Hematopoietic multipotent progenitor cell treated with erythropoietin and hydrocortisone succinate and interleukin-3 and kit ligand, for 4 days (in vitro differentiated cells): ENCODE measurements at places on chromosomes 5 and 9.
A peak's percentile ranks its signal among the peaks of the same experiment; 100 is the strongest.

DNA sequence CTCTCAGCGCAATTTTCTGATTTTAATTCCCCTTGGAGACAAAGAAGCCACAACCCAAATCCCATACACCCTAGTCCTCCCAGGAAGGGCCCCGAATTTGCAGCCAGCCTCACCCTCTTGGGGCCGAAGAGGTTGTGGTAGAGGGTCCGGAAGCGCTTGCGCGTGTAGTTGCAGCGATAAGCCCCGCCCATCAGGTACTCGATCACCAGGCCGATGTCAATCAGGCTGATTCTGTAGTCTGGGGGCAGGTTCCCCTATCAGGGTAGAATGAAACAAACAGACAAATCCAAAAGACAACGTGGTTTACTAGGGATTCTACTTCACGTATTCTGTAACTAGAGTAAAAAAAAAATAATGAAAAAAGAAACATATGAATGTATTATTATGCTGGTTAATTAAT lies 210.6 kb upstream of the KLF9 start:
- DNase-seq = peak; percentile 60

GRCh38 chr5:8474569-8474930 lies 605.6 kb downstream of the MTRR start:
- no peak for DNase-seq

- DNase-seq = no peak
These were observed 171.6 kb downstream of the RMI1 start for GRCh38 chr9:84152204-84152603.

GRCh38 chr5:35066260-35066795 lies 18.6 kb upstream of the AGXT2 start:
- no peak for DNase-seq

DNA sequence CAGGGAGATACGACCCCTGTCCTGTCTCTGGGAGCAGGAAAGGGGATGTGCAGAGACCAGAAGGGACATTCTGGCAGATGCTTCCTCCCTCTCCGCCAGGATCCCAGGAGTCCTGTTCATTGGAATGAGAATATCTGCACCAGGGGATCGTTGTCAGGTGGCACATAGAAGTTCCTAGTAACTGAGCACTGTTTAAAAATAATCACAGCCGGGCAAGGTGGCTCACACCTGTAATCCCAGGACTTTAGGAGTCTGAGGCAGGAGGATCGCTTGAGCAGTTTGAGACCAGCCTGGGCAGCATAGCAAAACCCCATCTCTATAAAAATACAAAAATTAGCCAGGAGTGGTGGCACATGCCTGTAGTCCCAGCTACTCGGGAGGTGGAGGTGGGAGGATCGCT lies 12.3 kb downstream of the SARDH start:
- no peak for DNase-seq

- no peak for DNase-seq
These were observed 13.1 kb upstream of the ERCC6L2 start for GRCh38 chr9:95862343-95862742.

DNA sequence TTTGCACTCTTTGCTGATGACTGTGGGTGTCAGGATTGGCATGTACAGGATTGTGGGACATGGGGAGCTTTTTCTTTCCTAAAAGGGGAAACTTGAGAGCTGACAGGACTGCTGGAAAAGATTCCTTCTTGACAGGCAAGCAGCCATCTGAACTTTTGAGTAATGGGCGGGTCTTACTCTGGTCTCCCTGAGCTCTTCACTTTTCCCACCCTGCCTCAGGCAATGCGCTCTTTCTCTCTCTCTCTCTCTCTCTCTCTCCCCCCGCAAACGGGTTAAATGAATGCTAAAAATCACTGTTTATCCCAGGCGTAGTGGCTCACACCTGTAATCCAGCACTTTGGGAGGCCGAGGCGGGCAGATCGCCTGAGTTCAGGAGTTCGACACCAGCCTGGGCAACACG lies 37.1 kb upstream of the F2RL1 start:
- no peak for DNase-seq

GRCh38 chr9:112072721-112073638 lies 102.1 kb downstream of the SUSD1 start:
- peak; percentile 25 for DNase-seq

DNA sequence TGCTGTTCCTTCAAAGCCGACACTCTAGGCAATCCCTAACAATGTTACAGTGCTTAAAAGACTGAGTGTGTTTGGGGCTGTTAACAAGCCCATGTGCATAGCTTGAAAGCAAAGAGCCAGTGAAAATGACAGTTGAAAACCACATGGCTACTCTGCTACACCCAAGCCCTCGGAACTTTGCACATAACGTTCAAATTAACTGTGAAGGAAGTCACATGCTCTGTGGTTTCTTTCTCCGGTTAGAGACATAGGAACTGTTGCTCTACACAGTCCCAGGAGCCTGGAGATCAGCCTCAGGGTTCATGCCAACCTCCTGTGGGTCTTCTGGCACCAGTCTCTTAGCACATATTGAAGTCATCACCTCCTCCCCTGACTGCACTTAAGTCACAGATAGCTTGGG lies 51.1 kb downstream of the C9orf152 start:
- peak; percentile 97 for DNase-seq

DNA sequence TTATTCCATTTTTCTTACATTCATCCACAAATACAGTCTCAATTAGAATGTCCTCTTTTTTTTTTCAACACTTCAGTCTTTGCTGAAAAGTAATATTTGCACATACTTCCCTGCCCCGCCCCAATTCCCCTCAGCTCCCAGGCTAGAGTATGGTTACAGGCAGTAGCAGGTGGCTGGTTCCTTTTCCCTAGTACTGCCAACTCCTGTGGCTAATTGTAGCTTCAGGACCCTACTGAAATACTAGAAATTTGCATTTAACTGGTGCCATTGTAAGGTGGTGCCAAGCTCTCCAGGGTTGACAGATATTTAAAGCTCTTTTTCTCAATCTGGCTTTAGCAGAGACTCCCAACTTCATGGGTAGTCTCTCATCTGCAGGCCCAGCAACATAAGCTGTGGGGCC lies 80.3 kb downstream of the FAM81B start:
- DNase-seq = no peak

- DNase-seq = no peak
These were observed 48.7 kb downstream of the KIAA1958 start for GRCh38 chr9:112535301-112535700.

DNA sequence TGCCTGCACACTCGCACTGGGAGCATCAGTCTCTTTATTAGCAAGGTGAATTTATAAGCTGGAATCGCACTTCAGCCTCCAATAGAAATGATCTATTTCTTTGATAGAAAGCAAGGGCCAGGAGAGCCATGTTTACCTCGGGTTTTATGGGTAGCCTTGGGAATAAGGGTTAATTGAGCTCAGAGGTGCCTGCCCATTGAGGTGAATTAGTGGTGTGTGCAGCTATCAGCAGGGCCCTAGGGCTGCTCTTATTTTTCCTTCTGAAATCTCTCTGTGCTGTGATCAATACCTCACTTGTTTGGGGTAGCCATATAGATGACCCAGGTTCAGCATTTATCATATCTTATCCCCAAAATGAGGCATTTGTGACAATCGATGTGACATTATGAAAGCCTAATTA lies 297.8 kb downstream of the EBF1 start:
- no peak for DNase-seq

DNA sequence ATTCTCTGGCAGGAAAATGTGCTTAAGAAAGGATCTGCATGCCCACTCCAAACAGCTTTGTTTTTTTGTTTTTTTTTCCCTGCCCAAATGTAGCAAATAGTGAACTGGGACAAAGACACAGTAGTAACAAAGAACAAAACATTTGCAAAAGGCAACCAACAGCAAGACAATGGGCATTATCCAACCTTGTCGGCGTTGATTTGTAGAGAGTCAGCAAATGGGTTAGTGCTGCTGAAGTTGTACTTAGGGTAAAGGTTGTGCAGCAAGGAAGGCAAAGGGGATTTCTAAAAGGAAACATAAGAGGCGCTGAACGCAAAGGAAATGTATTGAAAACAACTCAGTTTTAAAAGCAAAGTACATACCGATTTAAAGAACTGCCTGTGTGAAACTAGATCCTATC lies 136.2 kb downstream of the MPDZ start:
- no peak for DNase-seq
